ENCODE measurements at places on chromosomes 11 and 22.

- no peak overlapping the region for H3K27ac ChIP-seq
- no peaks in the 10 kb centered on the region for H3K36me3 ChIP-seq
- no peak overlapping the region for H3K4me3 ChIP-seq
- H3K4me1 ChIP-seq = peaks cover 26% of the 10 kb centered on the region
Measured at GRCh38 chr22:22751043-22751603, 106.7 kb downstream of the GGTLC2 start.

DNA sequence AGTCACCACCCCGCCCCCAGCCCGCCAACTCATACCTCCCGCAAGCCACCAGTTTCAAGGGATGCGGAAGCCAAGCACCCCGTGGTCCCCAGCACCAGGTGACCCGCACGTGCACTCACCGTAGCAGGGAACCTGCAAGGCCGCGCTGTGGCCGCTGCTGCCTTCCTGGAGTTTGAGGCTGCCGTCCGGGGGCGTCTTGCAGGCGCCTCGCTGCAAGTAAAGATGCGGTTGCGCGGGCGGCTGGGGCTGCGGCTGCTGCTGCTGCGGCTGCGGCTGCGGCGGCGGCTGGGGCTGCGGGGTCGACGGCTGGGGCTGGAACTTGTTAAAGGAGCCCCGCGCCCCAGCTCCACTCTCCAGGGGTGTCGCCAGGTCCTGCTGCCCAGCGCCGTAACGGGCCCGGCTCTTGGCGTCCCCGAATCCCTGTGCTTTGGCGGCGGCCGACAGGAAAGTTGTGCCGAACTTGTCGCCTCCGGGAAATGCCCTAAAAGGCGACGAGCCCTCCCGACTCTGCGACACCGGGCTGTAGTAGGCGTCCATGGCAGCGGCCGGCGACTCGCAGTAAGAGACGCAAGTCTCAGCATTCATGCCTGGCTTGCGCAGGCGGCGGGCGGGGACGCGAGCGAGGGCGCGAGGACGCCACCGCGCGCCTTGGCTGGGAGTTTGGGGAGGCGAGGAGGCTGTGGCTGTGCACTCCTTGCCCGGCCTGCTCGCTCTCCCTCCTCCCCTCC is at the start of gene ALX4:
TSS of gene ALX4 (minus strand) at position 662 of the 728 bp plus-strand sequence. CDS start at position 585, 77 bp downstream.
- H3K27ac ChIP-seq = no peak within 1 kb of the TSS
- no peak within 1 kb of the TSS for H3K4me3 ChIP-seq
- no peaks in the 10 kb centered on the region for H3K36me3 ChIP-seq
- DNase-seq = no peak
- no peaks in the 10 kb centered on the region for H3K27me3 ChIP-seq

GRCh38 chr11:47551086-47551485 is 1.8 kb downstream of the CELF1 start:
- H3K4me1 ChIP-seq = peaks cover 40% of the 10 kb centered on the region
- peaks cover 16% of the 10 kb centered on the region for H3K36me3 ChIP-seq
- H3K27me3 ChIP-seq = no peaks in the 10 kb centered on the region

DNA sequence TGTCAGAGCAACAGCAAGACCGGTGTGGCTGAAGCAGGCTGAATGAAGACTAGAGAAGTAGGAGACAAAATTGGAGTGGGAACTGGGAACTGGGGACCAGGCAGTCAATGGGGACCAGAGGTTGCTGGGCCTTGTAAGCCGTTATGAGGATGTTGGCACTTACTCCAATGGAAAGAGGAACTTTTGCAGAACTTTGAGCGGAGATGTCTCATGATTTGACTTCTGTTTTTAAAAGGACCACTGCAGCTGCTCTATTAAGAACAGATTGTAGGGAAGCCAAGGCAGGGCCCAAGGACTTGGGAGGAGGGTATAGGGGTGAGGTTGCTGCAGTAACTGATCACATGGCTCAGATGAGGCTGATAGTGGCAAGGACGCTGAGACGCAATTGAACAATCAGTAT is 34.2 kb downstream of the IL18 start:
- H3K4me1 ChIP-seq = no peaks in the 10 kb centered on the region
- H3K36me3 ChIP-seq = no peaks in the 10 kb centered on the region
- H3K4me3 ChIP-seq = no peak overlapping the region

Data from Karpas-422 (cell line).